ENCODE measurements at places on chromosomes 2 and 18.
A peak's percentile ranks its signal among the peaks of the same experiment; 100 is the strongest.

DNA sequence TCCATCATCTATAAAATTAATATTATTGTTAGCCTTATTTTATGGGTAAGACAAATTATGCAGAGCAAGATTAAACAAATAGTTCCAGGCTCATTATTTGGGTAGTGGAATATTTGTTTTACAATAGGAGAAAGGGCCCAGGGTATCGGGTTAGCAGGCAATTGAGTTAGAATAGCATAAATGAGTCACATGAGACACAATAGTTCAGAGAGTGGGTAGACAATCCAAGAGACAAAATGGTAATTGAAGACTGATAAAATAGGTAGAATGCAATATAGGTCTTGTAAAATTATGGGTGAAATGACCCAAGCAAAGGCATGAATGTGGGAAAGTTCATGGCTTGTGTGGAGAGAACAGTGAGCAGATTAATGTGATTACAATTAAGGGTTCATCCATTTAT lies 790.9 kb upstream of the GCFC2 start:
- H3K36me3 ChIP-seq, result no peaks in the 10 kb centered on the region
- no peak for DNase-seq
- no peaks in the 10 kb centered on the region for H3K4me1 ChIP-seq
- no peaks in the 10 kb centered on the region for H3K27me3 ChIP-seq
- no peak overlapping the region for H3K27ac ChIP-seq
- no peak overlapping the region for H3K4me3 ChIP-seq

- H3K4me3 ChIP-seq, result no peak overlapping the region
- no peak overlapping the region for H3K27ac ChIP-seq
- H3K27me3 ChIP-seq, result no peaks in the 10 kb centered on the region
- no peak for DNase-seq
- no peaks in the 10 kb centered on the region for H3K4me1 ChIP-seq
- H3K36me3 ChIP-seq, result no peaks in the 10 kb centered on the region
These were observed 218.1 kb downstream of the WDR7 start for GRCh38 chr18:56869189-56869777.

DNA sequence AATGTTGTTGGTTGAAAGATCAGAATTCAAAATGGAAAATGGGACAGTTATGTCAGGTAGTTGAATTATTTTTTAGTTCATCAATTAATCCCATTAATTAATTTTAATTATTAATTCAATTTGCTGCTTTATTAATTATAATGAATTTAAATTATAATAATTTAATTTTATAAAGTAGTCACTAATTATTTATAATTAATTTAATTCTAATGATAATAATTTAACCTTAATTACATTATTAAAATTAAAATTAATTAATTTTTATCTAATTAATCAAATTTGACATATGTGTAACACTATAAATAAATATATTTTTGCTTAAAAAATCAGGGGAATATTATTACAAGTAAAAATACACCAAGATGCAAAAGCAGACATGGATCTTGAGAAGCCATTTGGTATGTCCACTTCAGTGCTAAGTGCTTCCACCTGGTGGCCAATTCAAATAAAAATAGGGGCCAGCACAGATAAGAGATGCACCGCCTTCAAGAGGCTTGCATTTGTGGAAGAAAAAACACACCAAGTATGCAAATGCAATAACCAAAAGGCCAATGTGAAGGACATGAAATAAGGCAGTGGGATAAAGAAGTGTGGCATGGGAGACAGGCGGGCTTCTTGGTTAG lies 73.2 kb downstream of the MBP start:
- H3K4me3 ChIP-seq, result no peak overlapping the region
- no peaks in the 10 kb centered on the region for H3K36me3 ChIP-seq
- no peaks in the 10 kb centered on the region for H3K27me3 ChIP-seq
- H3K27ac ChIP-seq, result no peak overlapping the region
- no peak for DNase-seq
- peaks cover 82% of the 10 kb centered on the region for H3K4me1 ChIP-seq

- no peaks in the 10 kb centered on the region for H3K27me3 ChIP-seq
- no peak overlapping the region for H3K27ac ChIP-seq
- H3K4me3 ChIP-seq, result no peak overlapping the region
- DNase-seq, result no peak
- no peaks in the 10 kb centered on the region for H3K4me1 ChIP-seq
- H3K36me3 ChIP-seq, result peaks cover 43% of the 10 kb centered on the region
These were observed 26.8 kb downstream of the PDK1 start for GRCh38 chr2:172582656-172583055.

- no peaks in the 10 kb centered on the region for H3K27me3 ChIP-seq
- H3K4me1 ChIP-seq, result peaks cover 4% of the 10 kb centered on the region
- H3K4me3 ChIP-seq, result peak overlapping the region; percentile 20
- peak overlapping the region; percentile 31 for H3K27ac ChIP-seq
- no peaks in the 10 kb centered on the region for H3K36me3 ChIP-seq
These were observed 266.5 kb downstream of the PTGR3 start for GRCh38 chr18:74942319-74942910.

GRCh38 chr2:223457301-223457700 lies 144.9 kb downstream of the SCG2 start:
- H3K4me1 ChIP-seq, result no peaks in the 10 kb centered on the region
- no peaks in the 10 kb centered on the region for H3K36me3 ChIP-seq
- no peak overlapping the region for H3K4me3 ChIP-seq
- H3K27me3 ChIP-seq, result no peaks in the 10 kb centered on the region

GRCh38 chr18:58847383-58848071 lies 17.1 kb upstream of the ZNF532 start:
- peaks cover 24% of the 10 kb centered on the region for H3K27me3 ChIP-seq
- no peaks in the 10 kb centered on the region for H3K4me1 ChIP-seq
